CD4-positive, alpha-beta T cell treated with Interleukin-2 at 100 ng/mL for 4 hours (primary cell): ENCODE measurements at places on chromosomes 6 and 20.
A peak's percentile ranks its signal among the peaks of the same experiment; 100 is the strongest.

GRCh38 chr6:166760288-166760687 is 133.2 kb upstream of the RPS6KA2 start:
- DNase-seq, result peak; percentile 53

DNA sequence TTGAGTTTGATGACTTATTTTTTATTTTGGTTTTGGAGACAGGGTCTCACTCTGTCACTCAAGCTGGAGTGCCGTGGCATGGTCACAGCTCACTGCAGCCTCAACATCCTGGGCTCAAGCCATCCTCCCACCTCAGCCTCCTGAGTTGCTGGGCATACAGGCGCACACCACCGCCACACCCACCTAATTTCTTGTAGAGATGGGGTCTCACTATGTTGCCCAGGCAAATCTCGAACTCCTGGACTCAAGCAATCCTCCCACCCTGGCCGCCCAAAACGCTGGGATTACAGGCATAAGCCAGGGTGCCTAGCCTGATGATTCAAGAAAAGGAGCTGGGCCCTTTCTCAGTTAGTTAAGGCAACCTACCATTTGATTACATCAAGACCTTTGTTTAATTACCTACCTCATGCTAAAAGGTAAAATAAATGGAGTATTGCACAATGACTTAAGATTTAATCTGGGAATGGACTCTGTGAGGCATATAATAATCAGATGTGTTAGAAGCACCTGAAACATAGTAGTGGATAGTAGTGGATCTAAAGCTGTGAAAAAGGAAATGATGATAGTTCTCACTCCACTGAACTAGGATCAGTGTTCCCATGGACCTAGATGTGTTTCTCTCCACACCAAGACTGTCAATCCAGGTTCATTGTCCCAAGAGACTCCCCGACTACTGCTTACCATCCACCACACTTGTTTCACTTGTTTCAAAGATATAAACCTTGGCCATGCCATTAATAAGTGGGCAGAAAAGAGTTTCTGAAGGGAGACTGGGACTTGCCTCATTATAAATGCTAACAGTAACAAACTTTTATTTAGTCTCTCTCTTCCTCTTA is 2.1 kb downstream of the TNFRSF21 start:
- DNase-seq, result no peak

- DNase-seq, result no peak
Observed at GRCh38 chr6:108359901-108360882, 65.3 kb downstream of the AFG1L start.

DNA sequence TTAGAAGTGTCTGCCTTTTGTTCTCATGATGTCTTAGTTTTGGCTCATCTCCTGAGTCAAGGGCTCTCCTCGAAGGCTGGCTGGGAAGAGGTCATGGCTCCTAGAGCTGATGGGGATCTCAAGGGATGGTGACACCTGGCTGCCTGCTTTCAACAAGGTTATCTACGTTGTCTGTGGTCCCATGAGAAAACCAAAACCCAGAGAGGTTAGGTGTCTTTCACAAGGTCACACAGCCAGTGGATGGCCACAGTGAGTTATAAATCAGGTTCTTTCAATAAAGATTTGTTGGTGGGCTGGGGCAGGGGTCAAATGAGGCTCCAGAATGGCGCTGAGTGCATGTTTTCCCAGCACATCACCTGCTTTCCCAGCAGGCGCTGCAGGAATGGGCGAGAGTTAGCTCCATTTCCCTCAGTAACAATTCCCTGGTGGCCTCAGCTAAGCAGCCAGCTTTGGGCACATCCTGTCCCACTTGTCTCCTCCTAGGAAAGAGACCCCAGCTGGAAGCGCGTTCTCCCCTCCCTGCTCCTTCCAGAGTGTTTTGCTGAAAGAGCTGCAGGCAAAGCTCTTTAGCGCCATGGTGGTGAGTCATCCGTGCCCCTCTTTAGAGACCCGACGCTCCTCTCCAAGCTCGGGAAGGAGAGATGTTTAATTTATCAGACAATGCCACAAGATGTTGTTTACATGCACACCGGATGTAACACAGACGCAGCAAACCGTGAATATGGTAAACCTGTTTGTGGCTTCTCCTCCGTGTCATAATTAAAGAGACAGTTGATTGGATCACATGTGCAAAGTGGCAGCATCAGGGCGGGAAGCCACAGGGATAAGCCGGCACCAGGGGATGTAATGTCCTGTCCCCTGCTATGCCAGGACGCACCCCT is 109.7 kb downstream of the LRFN2 start:
- peak; percentile 42 for DNase-seq

DNA sequence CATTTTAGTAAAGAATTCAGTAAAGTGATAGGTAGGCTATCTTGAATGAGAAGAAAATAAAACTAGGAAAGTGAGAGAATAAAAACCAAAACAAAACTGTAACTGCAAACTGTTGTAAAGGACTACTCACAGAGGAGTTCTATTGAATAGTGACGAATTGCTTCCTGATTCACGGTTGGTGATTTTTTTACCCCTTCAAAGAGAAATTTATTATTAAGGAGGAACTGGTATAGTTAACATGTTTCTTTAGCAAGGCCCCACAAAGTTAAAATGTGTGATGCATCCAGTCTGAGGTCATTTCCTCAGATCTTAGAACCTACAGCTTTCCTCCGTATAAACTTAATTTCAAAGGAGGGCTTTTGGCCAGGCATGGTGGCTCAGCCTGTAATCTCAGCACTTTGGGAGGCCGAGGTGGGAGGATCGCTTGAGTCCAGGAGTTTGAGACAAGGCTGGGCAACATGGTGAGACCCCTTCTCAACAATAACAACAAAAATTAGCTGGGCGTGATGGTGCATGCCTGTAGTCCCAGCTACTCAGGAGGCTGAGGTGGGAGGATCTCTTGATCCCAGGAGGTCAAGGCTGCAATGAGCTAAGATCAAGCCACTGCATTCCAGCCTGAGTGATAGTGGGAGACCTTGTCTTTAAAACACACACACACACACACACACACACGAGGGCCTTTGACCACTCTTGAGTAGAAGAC is 8.3 kb downstream of the PRDM1 start:
- peak; percentile 72 for DNase-seq

- no peak for DNase-seq
Observed at GRCh38 chr6:94751641-94752329, 825.5 kb upstream of the MANEA start.
